ENCODE measurements at places on chromosomes 16 and 17. TPM values are rescaled to one million over a fixed set of nuclear protein-coding genes. Genes with fewer than 3 reads are reported as not detected.

DNA sequence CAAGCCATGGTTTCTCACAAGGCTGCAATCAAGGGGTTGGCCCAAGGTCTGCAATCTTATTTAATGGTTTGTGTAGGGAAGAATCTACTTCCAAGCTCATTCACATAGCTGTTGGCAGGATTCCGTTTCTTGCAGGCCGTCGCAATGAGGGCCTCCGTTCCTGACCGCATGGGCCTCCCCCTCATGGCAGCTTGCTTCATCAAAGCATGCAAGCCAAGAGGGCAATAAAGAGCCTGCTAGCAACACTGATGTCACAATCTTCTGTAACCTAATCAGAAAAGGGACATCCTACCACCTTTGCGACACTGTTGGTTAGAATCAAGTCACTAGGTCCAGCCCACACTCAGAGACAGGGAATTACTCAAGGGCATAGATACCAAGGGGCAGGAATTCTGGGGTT lies 95.5 kb downstream of the CCT6B start:
- no peak overlapping the region for H3K4me3 ChIP-seq
- no peaks in the 10 kb centered on the region for H3K27me3 ChIP-seq
- no peak overlapping the region for H3K27ac ChIP-seq
- no peaks in the 10 kb centered on the region for H3K36me3 ChIP-seq
- DNase-seq = no peak

- H3K27ac ChIP-seq = peak within 1 kb of the TSS; percentile 72
- peaks cover 7% of the 10 kb centered on the region for H3K36me3 ChIP-seq
- no peak for DNase-seq
- H3K4me1 ChIP-seq = peaks cover 6% of the 10 kb centered on the region
- no peaks in the 10 kb centered on the region for H3K27me3 ChIP-seq
Measured at GRCh38 chr17:6755731-6756184, at the start of gene XAF1. Gene XAF1 (plus strand): TSS chr17:6756046. CDS start chr17:6756079, 33 bp downstream.

GRCh38 chr16:83338941-83339340 lies 468.8 kb upstream of the HSBP1 start:
- no peak for DNase-seq
- H3K4me3 ChIP-seq = no peak overlapping the region
- H3K27ac ChIP-seq = no peak overlapping the region
- H3K27me3 ChIP-seq = no peaks in the 10 kb centered on the region
- H3K36me3 ChIP-seq = no peaks in the 10 kb centered on the region

- no peaks in the 10 kb centered on the region for H3K36me3 ChIP-seq
- H3K4me3 ChIP-seq = no peak overlapping the region
- H3K27ac ChIP-seq = no peak overlapping the region
- no peak for DNase-seq
- H3K4me1 ChIP-seq = no peaks in the 10 kb centered on the region
Measured at GRCh38 chr16:85455534-85455933, 157.6 kb upstream of the GSE1 start.

DNA sequence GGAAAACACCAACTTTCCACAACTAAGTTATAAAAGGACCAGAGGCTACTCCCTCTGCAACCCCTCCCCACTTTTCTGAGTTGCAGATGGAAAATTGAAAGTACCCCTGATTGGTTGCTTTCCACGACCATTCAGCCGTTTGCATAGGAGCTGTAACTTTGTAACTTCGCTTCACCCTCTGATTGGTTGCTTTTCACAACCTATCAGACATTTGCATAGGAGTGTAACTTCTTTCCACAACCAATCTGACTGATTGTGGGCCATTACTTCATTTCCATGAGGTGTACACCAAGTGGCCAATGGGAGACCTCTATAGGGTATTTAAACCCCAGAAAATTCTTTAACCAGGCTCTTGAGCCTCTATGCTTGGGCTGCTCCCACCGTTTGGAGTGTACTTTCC lies 644.1 kb downstream of the WWOX start:
- DNase-seq = no peak
- no peaks in the 10 kb centered on the region for H3K36me3 ChIP-seq
- H3K4me3 ChIP-seq = no peak overlapping the region

- no peaks in the 10 kb centered on the region for H3K36me3 ChIP-seq
- DNase-seq = no peak
- no peaks in the 10 kb centered on the region for H3K4me1 ChIP-seq
- no peak overlapping the region for H3K27ac ChIP-seq
Measured at GRCh38 chr17:61659437-61659836, 68.4 kb upstream of the NACA2 start.

- peak overlapping the region; percentile 98 for H3K4me3 ChIP-seq
- H3K27ac ChIP-seq = peak overlapping the region; percentile 93
- no peak for DNase-seq
- no peaks in the 10 kb centered on the region for H3K36me3 ChIP-seq
- no peaks in the 10 kb centered on the region for H3K27me3 ChIP-seq
Measured at GRCh38 chr16:56424791-56425438, 430 bp downstream of the AMFR start.

DNA sequence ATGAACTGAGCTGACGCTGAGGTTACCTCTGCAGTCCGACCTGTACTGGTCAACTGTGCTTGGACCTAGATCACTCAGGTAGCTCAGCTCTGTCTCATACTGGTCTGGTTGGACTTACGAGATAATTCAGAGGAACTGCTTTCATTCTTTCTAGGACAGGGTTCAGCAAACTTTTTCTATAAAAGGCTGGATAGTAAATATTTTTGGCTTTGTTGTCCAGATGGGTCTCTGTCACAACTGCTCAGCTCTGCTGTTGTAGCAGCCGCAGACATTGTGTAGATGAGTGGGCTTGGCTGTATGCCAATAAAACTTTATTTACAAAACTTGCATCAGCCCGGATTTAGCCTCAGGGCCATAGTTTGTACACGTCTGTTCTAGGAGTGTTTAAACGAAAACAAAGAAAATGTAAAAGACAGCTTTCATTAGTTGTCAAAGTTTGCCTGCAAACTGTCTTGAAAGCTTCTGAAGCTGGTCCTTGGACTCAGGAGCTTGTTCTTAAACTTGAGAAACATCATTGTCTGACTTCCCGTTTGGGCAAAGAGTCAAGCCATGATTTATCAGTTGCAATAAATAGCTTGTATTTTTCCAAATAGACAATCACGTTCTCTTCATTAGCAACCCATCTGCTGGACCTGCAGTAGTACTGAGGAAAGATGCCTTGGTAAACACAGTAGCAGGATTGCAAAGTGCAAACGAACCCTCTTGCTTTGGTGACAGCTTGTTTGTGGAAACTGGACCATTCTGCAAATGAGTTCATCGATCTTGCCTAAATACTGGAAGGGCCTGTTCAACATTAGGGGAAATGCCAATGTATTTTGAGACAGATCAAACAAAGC lies 253.4 kb downstream of the SNX29 start:
- H3K27me3 ChIP-seq = no peaks in the 10 kb centered on the region
- H3K4me1 ChIP-seq = peaks cover 8% of the 10 kb centered on the region
- no peaks in the 10 kb centered on the region for H3K36me3 ChIP-seq
- H3K4me3 ChIP-seq = no peak overlapping the region
- DNase-seq = no peak

DNA sequence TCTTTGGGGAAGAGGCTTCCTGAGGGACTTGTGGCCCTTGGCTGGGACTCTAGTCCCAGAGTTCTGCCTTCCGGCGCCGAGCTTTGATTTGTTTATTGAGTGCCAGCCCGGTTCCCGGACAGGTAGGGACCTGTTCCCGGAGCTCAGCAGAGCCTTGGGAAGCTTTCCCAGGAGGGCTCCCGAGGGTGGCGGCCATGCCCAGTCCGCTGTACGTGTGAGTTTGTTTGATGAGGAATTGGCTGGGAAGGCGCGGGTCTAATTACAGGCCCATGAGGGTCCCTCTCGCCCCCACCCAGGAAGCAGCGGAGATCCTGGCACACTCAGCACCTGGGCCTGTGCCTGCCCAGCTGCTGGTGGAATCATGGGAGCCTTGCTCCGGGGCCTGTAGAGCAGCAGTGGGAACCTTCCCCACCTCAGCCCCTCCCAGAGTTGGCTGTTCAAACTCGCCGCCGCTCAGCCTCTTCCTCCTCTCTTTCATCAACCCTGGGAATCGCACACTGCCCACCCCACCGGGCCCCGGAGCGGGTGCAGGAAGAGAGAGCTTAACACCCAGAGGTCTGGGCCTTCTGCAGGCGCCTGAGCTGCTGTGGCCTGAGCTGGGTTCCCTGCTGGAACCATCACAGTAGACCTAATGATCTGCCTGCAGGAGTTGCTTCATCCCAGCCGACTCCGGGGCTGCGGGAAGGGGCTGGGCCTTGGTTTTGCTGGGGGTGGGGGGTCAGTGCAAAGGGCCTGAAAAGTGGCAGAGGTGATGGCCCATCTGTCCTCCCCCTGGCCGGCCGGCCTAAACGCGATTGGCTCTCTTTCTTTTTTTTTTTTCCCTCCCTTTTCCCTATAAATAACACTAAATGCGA lies 313.7 kb downstream of the SEC14L1 start:
- H3K27ac ChIP-seq = no peak overlapping the region
- no peaks in the 10 kb centered on the region for H3K36me3 ChIP-seq
- peak overlapping the region; percentile 35 for H3K4me3 ChIP-seq
- DNase-seq = no peak

DNA sequence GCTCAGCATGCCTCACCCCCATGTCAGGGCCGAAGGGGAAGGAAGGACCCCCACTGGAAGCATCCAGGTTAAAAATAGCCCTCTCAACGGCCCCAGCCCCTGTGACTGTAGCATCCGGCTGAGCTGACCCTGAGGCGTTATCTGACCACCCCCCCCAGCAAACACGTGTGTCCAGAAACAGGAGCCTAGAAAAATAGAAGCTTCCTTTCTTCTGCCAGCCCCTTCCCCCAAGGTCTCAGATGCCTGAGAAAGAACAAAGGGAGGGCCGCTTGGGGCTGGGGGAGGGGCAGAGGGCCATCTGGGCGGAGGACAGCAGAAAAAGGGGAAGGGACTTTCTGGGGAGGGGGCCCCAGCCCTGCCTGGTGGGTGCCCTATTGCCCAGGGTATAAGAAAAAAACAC lies 55.8 kb downstream of the ACTG1 start:
- H3K27me3 ChIP-seq = no peaks in the 10 kb centered on the region
- no peaks in the 10 kb centered on the region for H3K4me1 ChIP-seq
- DNase-seq = no peak

- H3K27ac ChIP-seq = peak overlapping the region; percentile 96
- peaks cover 20% of the 10 kb centered on the region for H3K36me3 ChIP-seq
- H3K4me1 ChIP-seq = peaks cover 71% of the 10 kb centered on the region
Measured at GRCh38 chr17:83099570-83100181, 20.3 kb downstream of the METRNL start.

DNA sequence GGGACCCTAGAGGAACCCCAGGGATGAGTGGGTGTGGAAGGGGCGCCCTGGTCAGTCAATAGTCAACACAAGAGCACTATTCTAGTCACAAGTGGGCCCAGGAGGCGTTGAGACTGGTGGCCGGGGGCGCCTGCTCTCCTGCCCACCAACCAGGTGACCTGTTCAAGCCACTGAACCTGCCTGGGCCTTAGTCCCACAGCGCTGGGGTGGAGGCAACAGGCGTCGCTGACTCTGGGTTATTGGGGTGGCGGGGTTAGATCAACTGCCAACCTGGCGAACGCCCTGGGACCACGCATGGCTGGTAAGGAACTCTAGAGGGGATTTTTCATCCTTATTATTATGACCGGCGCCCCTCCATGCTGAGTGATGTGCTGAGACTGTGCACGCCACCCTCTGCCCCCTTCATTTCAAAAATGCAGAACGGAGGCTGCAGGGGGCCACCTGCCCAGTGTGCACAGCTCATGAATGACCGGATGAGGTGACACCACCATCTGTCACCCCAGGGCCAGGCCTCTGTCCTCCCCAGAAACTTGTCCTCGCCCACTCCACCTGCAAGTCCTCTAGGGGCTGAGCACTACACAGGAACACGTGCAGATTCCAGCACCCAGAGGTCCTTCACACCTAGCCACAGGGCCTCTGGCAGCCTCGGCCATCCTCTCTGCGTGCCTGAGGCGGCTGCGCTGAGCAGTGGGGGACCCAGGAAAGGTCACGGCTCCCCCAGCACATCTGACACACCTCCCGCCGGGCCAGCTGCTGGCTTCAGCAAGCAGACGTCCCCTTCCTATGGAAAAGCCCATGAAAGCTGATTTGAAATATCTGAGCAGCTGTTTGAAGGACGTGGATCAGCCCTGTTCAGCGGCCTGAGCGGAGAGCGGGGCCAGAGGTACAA lies 51.6 kb upstream of the DNAH17 start:
- H3K27me3 ChIP-seq = no peaks in the 10 kb centered on the region
- H3K4me3 ChIP-seq = no peak overlapping the region
- H3K4me1 ChIP-seq = no peaks in the 10 kb centered on the region

DNA sequence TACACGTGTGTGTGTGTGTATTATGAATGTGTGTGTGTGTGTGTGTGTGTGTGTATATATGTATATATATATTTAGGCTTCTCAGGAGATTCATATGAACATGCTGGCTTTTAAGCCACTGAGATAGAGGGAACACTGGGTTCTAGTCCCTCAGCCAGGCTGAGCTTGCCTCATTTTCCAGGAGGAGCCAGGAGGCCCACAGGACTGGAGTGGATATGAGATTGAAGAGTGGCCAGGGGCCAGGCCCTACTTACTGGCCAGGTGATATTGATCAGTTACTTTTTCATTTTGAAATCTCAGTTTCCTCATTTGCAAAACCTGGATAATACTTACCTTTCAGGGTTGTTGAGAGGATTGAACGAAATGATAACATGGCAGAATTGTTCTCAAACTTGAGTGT lies 5.8 kb downstream of the PCTP start:
- no peak for DNase-seq
- H3K4me3 ChIP-seq = no peak overlapping the region
- H3K27ac ChIP-seq = no peak overlapping the region

- H3K27ac ChIP-seq = no peak overlapping the region
- peaks cover 29% of the 10 kb centered on the region for H3K4me1 ChIP-seq
- H3K27me3 ChIP-seq = no peaks in the 10 kb centered on the region
- no peaks in the 10 kb centered on the region for H3K36me3 ChIP-seq
Measured at GRCh38 chr16:2470603-2471015, 488 bp upstream of the NTN3 start.

DNA sequence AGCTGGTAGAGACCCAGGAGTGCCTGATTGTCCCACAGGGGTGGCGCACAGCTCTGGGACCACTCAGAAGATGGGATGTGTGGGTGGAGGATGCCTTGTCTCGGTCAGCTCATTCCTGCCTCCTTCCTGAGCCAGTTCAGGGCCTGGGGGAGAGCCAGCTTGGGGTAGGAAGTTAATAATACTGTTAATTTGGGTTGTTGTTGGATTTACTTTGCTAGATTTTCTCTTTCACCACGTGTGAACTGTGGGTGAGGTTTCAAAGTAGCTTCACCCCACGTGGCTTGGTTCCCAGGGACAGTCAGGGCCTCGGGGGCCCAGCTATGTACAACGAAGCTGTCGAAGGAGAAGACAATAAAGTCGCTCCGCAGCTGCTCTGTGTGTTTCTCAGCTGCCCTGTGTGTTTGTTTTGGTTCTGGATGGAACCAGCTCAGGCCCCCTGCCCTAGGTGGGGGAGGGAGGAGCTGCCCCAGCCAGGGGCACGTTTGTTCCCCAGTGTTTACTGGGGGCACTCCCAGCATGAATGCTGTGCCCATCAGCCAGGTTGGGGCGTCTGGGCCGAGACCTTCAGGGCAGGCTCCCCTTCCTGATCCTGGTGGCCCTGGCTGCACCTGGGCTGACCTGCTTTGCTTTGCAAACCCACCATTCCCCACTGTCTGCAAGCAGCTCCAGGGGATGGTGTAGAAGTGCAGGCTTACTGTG lies 2.3 kb downstream of the NUDT16L1 start:
- no peak for DNase-seq
- peak overlapping the region; percentile 82 for H3K27ac ChIP-seq

MT1H gene
- not detected for total RNA-seq

ZP2 gene
- not detected for total RNA-seq

KRTAP17-1 gene
- total RNA-seq = not detected

ARL2BP gene
- 54.7 TPM for total RNA-seq

GAS2L2 gene
- not detected for total RNA-seq

ABCC12 gene
- not detected for total RNA-seq

KRT35 gene
- not detected for total RNA-seq

KIF2B gene
- not detected for total RNA-seq

IKZF3 gene
- 5.6 TPM for total RNA-seq

LPCAT2 gene
- total RNA-seq = 21.1 TPM

EMP2 gene
- 84.7 TPM for total RNA-seq

All from thoracic aorta (tissue), 2 donors.